ENCODE measurements at places on chromosomes 12 and 14.

DNA sequence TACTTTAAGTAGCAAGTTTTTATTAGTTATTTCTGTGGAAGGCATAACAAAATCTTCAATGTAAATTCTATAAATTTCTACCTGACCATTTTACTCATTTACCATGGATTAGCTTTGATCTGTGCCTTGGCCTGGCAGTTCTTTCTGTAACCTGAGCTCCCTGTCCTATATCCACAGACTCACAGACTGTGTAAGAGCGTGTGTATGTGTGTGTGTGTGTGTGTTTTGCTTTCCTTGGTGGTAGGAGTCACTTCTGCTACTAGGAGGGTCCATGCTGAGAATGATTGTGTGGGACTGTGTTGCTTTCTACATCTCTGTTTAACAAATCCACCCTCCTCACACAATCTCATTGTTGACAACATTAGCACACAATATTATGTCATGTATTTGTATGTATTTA lies 221.2 kb upstream of the PELI2 start:
- DNase-seq, result no peak

DNA sequence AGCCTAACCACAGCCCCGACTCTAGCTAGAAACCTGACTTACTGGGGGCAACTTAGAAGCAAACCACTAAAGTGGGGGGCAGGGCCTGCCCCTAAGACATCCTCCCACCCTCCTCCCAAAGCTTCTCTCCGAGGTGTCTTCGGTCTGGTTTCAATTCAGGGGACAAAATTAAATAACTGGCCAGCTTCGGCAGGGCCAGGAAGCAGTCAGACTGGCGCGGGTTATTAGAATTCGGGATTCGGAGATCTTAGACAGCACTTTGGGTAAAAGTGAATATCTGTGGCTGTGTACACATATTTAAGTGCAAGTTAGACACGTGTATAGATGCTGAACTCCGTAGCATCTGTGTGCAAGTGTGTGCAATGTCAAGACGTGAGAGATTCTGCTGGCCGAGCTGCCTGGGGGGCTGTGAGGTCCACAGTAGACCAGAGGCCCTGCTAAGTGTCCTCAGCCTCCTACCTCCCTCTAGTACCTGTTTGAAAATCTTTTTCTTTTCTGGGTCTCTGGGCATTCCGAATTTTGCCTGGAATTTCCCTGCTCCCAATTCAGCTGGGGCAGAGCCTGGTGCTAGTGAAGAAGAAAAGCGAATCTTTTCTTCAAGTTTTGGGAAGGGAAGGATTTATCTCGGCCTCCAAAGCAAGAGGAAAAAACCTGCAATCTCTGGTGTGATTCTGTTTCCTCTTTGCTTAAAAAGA lies 4.0 kb upstream of the HOXC10 start:
- DNase-seq, result no peak

- no peak for DNase-seq
Measured at GRCh38 chr12:76457010-76457409, 102.6 kb downstream of the OSBPL8 start.

- DNase-seq, result no peak
Measured at GRCh38 chr14:100442498-100443490, 119.7 kb downstream of the SLC25A47 start.

GRCh38 chr12:26939192-26939832 lies 1.0 kb downstream of the FGFR1OP2 start:
- no peak for DNase-seq

GRCh38 chr14:76930549-76930948 lies 98.0 kb downstream of the IRF2BPL start:
- no peak for DNase-seq

DNA sequence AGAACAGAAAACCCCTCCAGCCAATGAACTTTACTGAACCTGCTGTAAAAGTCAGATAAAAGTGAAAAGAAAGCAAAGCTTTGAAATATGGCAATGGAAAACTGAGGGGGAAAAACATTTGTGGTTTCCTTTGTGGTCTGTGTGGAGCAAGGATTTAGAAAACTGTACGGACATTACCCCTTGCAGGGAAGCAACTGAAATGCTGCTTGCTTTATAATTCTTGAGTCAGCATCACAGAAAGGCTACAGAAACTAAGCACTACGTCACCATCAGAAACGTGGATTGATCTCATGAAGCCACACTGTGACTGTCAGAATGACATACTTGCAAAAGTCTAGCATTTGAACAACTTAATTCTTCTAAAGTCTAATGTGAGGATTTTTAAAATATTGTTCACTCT lies 2.4 kb upstream of the KCNC2 start:
- DNase-seq, result no peak

DNA sequence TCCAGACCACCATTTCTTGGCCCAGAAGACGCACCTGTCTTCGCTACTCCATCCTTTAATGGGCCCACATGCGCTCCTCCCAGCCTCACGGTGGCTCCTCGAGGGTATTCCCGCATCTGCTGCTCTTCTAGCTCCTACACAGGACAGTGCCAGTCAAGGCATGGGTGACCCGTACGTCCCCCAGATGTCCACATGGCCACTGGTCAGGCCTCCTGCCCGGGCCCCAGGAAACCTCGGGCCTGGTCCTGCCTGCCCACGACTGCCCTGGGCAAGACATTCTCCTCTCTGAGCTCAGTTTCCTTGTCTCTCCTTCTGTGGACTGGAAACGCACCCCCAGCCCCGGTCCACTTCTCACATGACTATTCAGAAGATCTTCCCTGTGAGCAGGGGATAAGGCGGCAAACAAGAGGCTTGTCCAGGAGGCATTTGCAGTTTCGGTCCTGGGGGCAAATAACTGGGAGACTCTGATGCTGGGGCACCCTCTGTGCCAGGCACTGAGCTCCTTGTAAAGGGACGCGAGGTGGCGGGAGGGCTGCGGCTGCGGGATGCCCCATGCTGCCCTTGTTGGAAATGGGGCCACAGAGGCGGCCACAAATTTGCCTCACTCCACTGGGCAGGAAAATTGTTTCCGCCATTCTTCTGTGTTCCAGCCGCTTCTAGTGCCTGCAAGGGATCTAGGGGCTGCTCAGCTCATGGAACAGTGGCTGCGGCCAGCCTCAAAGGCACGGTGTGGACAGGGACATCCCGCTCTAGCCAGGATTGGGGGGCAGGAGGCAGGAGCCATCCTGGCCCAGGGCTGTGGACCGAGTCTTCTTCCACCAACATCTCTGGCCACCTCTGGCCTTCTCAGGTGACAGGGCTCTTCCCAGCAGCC lies 6.8 kb upstream of the BEGAIN start:
- no peak for DNase-seq

- DNase-seq, result no peak
Measured at GRCh38 chr14:92659765-92660561, 88.5 kb downstream of the LGMN start.

GRCh38 chr12:64621257-64621942 lies 11.1 kb downstream of the RASSF3 start:
- no peak for DNase-seq

- no peak for DNase-seq
Measured at GRCh38 chr14:102584871-102585869, 7.3 kb upstream of the RCOR1 start.

- no peak for DNase-seq
Measured at GRCh38 chr14:20626274-20626673, 15.2 kb downstream of the OR6S1 start.

GRCh38 chr12:81718616-81719015 lies 40.5 kb downstream of the PPFIA2 start:
- DNase-seq, result no peak

All from stimulated activated CD4-positive, alpha-beta T cell treated with anti-CD3 and anti-CD28 coated beads, TNF-alpha, amount 100 ng/mL, for 24 hours (primary cell).